Hypothalamus (tissue), 51 donors: ENCODE measurements at places on chromosomes 4 and X.
A peak's percentile ranks its signal among the peaks of the same experiment; 100 is the strongest.

- DNase-seq, result no peak
Observed at GRCh38 chrX:96563646-96564045, 121.0 kb upstream of the DIAPH2 start.

GRCh38 chrX:107834275-107835201, 8.9 kb downstream of the MID2 start:
- no peak for DNase-seq

DNA sequence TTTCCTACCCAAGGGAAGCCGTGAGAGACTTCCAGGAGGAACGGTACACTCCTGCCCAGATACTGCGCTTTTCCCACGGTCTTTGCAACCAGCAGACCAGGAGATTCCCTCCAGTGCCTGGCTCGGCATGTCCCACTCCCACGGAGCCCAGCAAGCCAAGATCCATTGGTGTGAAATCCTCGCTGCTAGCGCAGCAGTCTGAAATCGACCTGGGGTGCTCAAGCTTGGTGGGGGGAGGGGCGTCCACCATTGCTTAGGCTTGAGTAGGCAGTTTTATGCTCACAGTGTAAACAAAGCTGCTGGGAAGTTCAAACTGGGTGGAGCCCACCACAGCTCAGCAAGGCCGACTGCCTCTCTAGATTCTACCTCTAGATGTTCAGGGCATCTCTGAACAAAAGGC, 284.8 kb upstream of the FGF13 start:
- DNase-seq, result no peak

DNA sequence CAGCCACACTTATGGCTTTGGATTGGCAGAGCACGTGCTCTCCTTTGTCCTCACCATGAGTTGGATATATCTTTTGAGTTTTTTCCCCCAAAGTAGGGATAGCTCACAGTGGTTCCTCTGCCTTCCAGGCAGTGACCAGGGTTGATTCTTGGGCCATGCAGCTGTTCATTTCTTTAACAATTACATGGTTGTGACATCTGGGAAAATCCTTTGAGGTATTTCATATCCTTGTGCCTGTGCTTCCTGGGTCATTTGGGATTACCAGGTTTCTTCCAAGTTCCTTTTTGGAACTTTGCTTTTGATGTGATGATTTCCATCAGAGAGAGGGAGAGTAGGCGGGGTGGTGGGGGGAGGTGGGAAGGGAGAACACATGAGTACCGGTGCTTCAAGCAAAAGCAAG, 15.6 kb downstream of the BCORL1 start:
- DNase-seq, result no peak

GRCh38 chr4:158159054-158159717, 13.6 kb downstream of the GASK1B start:
- no peak for DNase-seq

GRCh38 chrX:334331-334891, 15.8 kb upstream of the GTPBP6 start:
- DNase-seq, result no peak

DNA sequence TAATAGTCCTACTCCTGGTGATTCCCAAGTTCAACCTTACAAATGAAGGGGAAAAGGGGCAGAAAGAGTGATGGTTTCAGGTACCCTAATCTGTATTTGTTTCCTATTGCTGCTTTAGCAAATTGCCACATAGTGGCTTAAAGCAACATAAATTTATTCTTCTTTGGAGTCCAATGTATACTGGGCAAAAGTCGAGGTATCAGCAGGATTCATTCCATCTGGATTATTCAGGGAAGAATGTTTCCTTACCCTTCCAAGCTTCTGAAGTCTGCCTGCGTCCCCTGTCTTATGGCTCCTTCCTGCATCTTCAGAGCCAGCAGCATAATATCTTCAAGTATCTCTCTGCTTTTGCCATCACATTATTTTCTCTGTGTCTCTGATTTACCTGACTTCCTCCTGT, 10.3 kb upstream of the BST1 start:
- no peak for DNase-seq

- DNase-seq, result peak; percentile 13
Observed at GRCh38 chr4:146224326-146224966, 10.1 kb downstream of the REELD1 start.

GRCh38 chrX:125651426-125651825, 331.8 kb downstream of the TEX13C start:
- DNase-seq, result no peak

- DNase-seq, result no peak
Observed at GRCh38 chrX:48933757-48934156, 14.9 kb upstream of the PIM2 start.

DNA sequence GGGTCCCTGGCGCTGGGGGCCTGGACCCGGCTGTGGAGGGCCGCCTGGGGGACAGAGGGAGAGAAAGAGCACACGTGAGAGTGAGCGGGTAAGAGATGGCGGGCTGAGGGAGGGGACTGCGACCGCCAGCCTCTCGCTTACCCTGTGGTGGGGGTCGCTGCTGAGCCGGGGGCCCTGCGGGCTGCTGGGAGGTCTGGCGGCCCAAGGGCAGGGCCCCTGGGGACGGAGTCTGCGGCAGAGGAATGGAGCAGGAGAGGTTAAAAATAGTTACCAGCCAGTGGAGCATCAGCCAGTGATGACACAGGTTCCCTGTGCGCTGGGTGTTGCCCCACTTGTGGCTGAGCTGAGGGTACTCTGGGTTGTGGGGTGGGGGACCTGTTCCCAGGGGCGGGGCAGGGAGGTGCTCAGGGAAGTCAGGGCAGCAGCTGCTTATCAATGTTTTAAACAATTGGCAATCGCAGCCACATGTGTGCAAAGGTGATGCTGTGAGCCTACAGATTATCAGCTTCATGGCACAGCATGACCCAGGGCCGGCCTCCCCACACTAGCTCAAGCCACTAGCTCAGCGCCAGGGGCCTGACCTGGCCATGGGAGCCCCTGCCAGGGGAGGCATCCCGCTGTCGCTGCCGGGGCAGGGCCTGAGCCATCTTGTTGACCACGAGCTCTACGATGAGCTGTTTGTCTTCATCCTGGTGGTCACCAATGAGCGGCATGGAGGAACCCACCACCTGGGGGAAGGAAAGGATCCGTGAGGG, 7.5 kb upstream of the TIMP1 start:
- no peak for DNase-seq

DNA sequence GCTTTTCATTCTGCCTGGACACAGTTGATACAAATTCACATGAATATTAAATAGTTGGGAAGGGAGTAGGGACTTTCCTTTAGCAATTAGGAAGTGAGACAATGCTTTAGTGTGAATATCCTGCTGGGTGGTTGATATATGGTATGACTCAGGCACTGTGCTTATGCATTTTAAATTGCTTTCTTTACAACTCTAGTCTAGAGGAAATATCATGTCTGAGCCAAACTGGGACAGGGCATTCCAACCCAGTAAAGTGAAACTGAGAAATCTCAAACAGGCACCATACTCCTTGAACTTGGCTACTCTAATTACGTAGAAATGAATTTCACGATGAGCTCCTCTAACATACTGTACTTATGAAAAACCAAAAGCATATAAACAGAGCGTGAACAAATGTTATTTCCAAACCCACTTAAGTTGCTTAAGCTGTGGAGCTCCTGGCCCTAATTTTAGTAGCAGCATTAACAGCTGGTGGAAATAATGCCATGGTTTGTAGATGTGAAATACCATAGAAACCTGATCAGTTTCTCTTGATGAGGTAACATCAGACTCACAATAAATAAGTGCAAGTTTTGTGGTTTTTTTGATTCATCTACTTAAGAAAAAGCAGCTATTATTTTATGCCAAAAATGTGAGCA, 242.9 kb upstream of the GK2 start:
- no peak for DNase-seq

GRCh38 chr4:103410386-103410785, 212.2 kb upstream of the CENPE start:
- DNase-seq, result no peak

DNA sequence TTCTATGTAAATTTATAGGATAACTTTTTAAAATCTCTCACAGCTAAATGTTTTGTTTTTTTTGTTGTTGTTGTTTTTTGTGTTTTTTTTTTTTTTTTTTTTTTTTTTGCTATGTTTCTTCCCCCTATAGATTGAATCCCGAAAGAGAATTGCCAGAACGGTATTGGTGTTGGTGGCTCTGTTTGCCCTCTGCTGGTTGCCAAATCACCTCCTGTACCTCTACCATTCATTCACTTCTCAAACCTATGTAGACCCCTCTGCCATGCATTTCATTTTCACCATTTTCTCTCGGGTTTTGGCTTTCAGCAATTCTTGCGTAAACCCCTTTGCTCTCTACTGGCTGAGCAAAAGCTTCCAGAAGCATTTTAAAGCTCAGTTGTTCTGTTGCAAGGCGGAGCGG, 4.1 kb downstream of the BRS3 start:
- no peak for DNase-seq

DNA sequence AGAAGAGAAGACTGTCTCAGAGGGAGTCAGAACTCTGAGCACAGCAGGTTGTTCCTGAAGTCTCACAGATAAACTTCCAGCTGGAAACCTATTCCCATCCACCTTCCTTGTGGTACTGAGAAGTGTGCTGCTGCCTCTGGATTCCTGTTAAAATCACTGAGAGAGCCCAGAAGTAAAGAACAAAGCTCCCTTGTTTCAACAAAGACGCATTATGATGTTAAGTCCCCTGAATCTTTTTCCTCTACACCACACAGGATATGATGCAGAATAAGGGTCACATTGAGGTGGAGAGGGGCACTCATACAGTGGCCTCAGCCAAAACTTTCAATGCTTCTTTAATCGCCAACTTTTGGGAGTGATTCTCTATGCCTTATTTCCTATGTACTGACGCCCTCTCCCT, 321.0 kb downstream of the OPHN1 start:
- DNase-seq, result no peak

GRCh38 chrX:110156167-110156754, 153.3 kb downstream of the TMEM164 start:
- DNase-seq, result no peak

- DNase-seq, result no peak
Observed at GRCh38 chr4:105274504-105274903, 127.8 kb downstream of the TET2 start.

DNA sequence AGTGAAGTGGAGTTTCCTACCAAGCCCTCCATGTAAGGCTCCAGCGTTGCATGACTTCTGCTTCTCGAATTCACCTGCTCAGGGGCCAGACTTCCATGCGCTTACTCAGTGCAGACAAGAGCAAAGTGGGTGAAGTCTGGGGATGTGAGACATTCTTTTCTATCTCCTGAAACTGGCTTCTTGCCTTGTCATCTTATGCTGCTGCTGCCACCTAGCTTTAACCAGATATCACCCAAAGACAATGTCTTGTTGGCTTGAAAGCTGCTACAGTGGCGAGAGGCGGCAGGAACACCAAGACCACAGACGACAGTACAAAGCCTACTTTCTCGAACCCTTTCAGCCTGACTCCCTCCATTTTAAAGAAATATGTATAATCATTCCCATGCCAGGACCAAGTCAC, 103.6 kb upstream of the ADGRG2 start:
- DNase-seq, result no peak

- no peak for DNase-seq
Observed at GRCh38 chrX:134603806-134604700, 54.2 kb downstream of the PLAC1 start.

DNA sequence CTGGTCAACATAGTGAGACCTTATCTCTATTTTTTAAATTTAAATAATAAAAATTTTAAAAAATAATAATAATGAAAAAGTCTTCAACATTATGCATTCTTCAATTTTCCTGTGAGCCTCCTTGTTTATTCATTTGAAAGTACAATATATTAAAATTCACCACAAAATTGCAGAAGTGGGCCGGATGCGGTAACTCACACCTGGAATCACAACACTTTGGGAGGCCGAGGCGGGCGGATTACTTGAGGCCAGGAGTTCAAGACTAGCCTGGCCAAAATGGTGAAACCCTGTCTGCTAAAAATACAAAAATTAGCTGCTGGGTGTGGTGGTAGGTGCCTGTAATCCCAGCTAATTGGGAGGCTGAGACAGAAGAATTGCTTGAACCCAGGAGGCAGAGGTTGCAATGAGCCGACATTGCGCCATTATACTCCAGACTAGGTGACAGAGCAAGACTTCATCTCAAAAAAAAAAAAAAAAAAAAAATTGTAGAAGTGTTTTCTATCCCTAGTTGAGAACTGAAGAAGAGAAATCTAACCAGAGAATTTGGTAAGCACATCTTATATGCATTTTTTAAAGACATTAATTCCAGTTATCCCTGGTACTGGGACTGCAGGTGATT, 56.9 kb downstream of the RBM47 start:
- DNase-seq, result no peak

- peak; percentile 72 for DNase-seq
Observed at GRCh38 chr4:183905593-183906488, 734 bp downstream of the STOX2 start.

DNA sequence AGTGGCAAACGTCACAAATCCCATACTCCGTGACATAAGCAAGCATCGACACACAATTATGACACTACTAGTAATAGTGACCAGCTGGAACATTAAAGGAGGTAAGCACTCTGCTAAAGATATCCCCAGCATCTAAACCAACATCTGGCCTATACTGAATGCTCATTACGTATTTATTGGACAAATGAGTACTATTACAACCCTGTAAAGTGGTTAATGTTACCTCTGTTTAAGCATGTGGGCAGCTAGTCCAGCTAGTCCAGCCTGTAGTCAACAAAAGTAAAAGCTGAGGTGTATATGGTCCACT, 419 bp upstream of the RPGR start:
- DNase-seq, result no peak

- DNase-seq, result no peak
Observed at GRCh38 chr4:74097631-74098426, 1.2 kb downstream of the CXCL2 start.
